ENCODE measurements at places on chromosomes 12 and 14.

DNA sequence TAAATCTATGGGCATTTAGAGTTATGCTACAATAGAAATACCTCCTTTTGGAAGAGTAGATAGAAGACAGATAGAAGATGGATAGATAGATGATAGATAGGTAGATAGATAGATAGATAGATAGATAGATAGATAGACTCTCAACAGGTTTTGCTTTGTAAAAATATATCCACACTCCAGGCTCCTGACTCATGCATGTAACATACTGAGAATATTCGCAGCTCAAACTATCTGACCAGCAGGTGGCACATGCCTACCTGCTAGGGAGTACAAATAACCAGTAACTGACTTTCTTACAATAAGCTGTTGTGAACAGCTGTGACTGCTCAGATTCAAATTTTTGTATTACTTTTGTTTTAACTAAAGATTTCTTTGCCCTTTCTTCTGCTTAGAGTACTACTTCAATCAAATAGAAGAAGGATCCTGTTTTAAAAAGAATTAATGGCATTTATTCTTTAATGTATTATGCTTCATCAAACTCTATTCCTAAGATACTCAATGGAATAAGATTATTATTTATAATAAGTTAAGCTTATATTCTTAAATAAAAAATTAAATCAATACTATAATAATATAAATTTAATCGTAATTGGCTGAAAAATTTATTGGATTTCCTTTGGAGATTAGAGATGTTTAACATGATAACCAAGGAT lies 15.8 kb upstream of the CPNE8 start:
- DNase-seq, result peak; percentile 9

GRCh38 chr12:120204171-120204570 lies 3.3 kb upstream of the RPLP0 start:
- DNase-seq, result no peak

GRCh38 chr12:54631551-54631950 lies 3.1 kb downstream of the LACRT start:
- no peak for DNase-seq

DNA sequence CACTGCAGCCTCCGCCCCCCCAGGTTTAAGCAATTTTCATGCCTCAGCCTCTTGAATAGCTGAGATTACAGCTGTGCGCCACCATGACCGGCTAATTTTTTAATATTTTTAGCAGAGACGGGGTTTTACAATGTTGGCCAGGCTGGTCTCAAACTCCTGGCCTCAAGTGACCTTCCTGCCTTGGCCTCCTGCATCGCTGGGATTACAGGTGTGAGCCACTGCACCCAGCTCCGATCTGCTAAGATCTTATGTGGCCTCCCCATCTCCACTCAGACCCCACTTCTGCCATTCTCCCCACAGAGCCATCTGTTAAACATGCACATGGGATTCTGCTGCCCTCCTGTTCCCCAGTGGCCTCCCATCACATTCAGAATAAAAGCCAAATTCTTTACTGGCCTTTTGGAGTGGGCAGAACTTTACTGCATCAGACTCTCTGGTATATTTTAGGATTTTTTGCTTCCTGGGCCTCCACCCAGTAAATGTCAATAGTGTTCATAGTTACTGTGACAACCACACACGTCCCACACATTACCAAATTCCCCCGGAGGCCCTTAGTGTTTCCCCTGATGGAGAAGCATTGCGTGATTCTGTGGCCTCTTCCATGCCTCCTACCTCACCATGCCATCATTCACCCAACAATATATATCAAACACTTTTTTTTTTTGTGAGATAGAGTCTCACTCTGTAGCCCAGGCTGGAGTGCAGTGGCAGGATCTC lies 96.3 kb downstream of the PTPN11 start:
- DNase-seq, result peak; percentile 14

GRCh38 chr14:104732355-104732804 lies 8.4 kb downstream of the ADSS1 start:
- no peak for DNase-seq

DNA sequence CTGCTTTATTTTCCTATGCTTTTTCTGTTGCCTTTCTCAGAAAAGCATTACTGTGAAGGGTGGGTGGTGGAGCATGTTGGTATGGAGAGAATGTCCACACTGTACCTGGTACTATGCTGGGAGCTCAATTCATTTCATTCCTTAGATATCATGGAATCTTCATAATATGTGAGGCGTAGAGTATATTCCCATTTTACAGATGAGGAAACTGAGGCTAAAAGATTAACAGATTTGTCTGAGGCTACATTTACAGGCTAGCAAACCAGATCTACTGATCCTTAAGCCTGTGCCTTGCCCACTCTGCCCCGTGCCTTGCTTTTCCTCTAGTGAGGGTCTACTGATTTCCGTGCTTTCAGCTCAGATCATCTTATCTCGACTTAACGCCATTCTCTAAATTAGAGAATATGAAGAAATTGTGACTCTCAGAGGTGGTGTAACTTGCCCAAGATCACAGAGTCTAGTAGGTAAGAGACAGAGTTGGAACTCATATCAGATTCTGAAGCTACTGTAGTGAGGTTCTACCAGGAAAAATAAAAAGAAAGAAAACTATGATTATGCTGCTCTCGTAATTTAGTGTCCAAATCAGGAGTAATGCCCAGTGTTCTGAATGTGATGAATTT lies 5.5 kb downstream of the GLRX5 start:
- no peak for DNase-seq

DNA sequence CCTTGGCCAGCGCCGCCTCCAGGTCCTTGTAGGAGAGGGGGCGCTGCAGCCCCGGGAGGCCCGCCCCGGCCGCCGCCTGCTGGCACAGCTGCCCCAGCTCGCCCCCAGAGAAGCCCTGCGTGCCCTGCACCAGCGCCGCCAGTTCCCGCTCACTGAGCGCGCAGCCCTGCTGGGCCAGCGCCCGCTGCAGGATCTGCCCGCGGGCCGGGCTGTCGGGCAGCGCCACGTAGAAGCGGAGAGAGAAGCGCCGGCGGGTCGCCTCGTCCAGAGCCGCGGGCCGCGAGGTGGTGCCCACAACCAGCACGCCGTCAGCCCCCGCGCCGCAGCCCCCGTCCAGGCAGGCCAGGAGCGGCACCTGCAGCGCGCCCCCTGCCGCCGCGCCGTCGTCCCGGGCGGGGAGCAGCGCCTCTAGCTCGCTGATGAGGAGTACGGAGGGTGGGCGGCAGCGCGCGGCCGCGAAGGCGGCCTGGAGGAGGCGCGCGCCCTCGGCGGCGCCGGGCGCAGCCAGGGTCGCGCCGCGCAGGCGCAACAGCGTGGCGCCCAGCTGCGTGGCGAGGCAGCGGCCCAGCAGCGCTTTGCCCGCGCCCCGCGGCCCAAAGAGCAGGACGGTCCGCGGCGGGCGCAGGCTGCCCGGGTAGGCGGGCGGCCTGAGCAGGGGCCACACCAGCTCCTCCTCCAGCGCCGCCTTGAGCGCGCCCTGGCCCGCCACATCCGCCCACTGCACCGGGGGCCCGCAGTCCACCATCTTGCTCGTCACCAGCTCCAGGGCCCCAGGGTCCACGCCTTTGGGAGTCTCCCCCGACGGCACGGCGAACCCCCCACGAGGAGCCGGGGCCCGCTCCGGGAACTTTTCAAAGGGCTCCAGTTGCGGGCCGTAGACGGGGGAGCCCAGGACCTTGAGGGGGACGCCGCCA lies 27.7 kb downstream of the FIGNL2 start:
- DNase-seq, result peak; percentile 12

All from GM04503 (cell line).